Suprapubic skin (tissue), 4 donors: ENCODE measurements at places on chromosomes 16 and 17. TPM values are rescaled to one million over a fixed set of nuclear protein-coding genes. Genes with fewer than 3 reads are reported as not detected.

DNA sequence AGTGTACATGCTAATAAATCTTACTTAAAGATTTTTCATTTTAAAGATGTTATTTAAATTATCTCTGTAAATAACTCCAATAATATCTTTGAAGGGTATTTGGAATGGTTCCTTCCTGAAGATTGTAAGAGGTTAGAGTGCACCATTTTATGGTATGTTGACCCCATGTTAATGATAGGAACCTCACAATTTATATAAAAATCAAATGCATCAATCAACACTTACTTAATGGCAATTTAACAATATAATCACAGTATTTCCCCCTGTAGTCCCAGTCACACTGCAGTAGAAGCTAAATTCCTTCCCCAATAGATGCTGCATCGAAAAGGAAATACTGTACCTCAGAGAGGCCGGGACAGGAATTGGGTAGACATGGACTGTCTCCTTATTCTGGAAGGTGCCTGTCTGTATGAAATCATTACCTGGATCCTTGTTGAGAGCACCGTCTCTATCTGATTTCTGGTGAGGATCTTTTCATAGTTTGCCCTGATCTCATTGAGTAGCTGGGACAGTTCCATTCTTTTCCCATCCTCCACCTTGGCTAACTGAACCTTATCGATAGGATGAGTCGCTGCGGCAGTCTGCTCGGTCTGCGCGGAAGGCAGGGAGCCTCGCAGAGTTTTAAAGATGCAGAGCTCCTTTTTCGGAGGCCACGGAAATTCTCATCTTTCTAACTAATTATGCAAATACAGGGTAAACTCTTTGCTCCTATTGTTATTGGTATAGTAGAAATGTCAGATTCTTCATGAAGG, at the start of gene KRT222:
Gene KRT222, minus strand, starts transcription at position 596 of the 752 bp plus-strand sequence. Its CDS starts 78 bp downstream, at position 518.
- no peak for DNase-seq

DNA sequence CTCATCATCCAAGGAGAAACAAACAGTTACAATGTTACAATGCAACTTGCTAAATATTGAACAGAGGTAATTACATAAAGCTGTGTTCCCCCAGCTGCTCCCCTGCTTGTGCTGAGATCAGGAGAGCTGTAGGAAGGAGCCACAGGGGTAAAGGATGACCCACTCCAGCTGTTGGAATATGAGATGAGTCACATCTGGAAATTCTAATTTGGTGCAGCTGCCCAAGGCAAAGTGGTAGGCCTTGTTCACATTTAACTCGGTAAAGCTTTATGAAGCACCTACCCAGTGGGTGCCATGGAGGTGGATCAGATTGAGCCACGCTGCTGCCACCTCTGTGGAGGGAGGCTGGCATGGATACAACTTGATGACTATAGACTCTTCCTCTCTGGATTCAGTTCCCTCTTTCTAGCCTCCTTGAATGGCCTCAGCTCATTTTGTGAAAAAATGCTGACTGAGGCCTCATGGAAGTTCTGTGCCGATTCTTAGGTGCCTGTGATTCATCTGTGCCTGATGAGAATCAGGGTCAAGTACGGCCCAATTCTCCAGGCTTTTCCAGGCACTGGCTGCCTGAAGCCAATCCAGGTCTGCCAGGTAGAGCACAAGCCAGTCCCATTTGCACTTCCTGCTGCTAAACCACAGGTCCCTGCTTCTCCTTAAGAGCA, 7.4 kb downstream of the ZNF689 start:
- no peak for DNase-seq

DNA sequence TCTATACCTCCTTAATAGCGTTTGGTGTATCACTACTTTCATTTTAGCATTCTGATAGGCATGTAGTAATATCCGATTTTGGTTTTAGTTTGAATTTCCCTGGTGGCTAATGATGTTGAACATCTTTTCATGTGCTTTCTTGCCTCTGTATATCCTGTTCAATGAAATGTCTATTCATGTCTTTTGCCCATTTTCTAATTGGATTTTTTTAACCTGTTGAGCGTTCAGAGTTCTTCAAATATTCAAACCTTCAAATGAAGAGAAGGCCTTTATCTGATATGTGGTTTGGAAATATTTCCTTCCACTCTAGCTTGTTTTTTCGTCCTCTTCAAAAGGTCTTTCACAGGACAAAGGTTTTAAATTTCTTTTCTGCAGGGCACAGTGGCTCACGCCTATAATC, 2.4 kb upstream of the NME1 start:
- DNase-seq, result no peak

DNA sequence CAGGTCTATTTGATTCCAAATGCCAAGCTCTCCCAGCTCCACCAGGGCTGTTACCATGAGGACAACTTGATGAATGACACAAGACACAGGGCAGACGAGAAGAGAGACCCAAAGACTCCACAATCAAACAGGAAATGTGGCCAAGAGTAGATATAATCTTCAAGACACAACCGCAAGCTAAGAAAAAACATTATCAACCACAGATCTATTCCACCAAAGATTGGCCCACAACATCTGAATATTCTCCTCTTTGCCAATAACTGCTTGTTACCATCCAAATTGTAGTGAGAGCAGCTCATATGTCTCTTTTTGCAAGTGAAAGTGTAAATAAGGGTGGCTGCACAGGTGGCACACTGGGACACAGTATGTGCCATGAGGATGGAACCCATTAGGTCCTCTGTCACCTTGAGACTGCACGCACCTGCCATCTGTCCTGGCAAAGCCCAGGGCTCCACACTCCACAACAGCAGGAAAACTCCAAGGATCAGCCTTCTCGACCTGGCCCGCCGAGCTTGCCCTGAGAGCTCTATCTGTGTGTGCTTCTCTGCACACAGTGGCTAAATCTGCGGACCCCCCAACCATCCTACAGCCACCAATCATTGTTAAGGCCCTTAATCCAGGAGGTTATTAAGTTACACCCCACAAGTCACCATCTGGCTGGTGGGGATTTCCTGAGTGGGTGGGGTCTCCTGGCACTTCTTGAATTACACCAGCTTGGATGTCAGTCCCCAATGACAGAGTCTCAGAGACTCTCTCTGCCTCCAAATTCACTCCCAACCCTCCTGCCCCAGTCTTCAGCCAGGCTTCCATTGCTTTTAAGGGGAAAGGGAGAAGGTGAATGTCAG, 50.5 kb downstream of the DYNLRB2 start:
- DNase-seq, result no peak

DNA sequence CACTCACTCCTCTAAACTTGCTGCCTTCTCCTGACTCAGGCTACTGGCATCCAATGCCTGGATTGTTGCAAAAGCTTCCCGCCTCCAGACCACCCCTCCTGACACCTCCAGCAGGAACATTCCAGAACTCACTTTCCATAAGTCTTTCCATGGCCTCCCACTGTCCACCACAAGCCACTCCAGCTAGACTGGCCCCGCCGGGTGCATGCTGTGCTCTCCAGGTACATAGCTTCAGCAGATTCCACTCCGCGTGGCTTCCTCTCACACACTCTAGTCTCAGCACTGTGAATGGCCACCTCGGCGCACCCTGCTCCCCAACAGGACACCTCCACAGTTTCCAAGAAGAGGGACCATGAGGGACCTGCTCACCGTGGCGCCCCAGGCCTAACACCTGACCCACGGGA, 25.9 kb upstream of the FAAP100 start:
- no peak for DNase-seq

Gene ASB16
- not detected for total RNA-seq

Gene ZNF688
- 9.9 TPM for total RNA-seq
